ENCODE measurements at places on chromosomes 12 and 14.
A peak's percentile ranks its signal among the peaks of the same experiment; 100 is the strongest.

GRCh38 chr12:26022043-26022442 is 63.6 kb downstream of the RASSF8 start:
- no peak for DNase-seq

DNA sequence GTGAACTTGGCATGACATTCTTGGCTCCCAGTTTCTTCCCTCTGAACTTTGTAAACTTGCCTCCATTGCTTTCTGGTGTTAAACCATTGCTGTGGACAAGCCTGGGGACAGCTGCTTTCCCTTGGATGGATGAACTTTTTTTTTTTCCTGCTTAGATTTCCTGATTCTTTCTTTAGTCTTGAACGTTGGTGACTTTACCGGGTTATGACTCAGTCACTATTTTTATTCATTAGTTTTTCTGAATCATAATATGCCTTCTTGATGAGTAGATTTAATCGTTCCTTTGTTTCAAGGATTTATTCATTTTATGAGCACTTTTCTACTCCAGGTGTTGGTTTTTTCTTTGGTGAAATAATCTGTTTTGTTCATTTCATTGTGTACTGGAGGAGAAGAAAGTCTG is 155.0 kb upstream of the RTL1 start:
- DNase-seq: no peak

- DNase-seq: no peak
Measured at GRCh38 chr14:94542111-94542810, 19.0 kb upstream of the SERPINA4 start.

DNA sequence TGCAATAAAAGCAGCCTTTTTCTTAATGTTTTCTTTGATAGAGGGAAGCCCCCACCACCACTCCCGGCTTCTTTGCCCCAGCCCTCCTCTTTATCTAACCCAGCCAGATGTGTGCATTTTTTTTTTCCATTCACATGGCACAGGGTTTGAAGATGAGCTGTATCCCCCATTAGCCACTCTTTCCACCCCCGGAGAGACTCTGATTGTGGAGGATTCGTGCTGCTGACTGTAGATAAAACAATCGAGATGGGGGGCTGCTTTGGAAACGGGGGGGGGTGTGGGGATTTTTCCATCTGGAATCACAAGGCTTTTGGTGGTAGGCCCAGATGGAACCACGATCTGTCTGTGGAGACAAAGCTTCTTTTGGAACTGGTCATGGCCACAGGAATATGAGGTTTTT is 46.2 kb upstream of the VASH1 start:
- DNase-seq: no peak

GRCh38 chr12:102169922-102170621 is 27.6 kb downstream of the PMCH start:
- no peak for DNase-seq

DNA sequence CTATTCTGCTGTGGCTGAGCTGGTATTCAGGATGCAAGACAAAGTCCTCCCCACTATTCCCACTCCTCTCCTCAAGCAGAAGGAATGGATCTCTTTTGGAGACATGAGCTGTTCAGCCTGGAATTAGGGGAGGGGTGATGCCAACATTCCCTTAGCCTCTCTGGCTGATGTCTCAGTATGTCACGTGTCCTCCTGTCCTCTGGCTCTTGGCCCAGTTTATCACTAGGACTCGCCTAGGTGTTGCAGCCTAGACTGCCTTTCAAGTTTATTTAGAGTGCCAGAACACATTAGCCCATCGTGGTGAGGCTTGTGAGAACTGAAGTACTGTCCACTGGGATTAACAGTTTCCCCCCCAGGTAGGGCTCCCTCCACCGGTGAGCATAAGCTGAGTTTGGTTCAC is 239.9 kb upstream of the MIS18BP1 start:
- no peak for DNase-seq

GRCh38 chr14:57981817-57982560 is 116.1 kb upstream of the SLC35F4 start:
- no peak for DNase-seq

DNA sequence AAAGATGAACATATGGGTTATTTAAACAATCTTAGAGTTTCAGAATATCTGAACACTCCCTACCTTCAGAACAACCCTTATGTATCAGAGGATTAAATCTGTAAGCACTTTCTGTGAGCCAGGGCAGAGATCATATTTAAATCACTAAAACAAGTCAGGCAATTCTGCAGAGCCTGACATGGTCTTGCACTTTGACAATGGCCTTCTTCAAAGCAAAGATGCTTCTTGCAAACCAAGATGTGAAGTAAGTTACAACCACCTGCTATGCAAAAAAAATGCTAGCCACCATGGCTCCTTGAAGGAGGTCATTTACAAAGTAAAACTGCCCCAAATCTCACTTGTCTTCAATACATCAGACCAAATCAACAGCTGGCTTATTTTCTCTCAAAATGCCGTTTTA is 3.2 kb downstream of the PPP1CC start:
- no peak for DNase-seq

- no peak for DNase-seq
Measured at GRCh38 chr14:71539650-71540285, 392.5 kb upstream of the RGS6 start.

- DNase-seq: no peak
Measured at GRCh38 chr12:1162081-1162760, 171.2 kb downstream of the ERC1 start.

- DNase-seq: no peak
Measured at GRCh38 chr14:43795600-43796228, 711.4 kb downstream of the FSCB start.

- peak; percentile 1 for DNase-seq
Measured at GRCh38 chr12:112900298-112901145, 6.2 kb upstream of the OAS1 start.

- DNase-seq: no peak
Measured at GRCh38 chr14:56805201-56805991, 4.9 kb downstream of the OTX2 start.

DNA sequence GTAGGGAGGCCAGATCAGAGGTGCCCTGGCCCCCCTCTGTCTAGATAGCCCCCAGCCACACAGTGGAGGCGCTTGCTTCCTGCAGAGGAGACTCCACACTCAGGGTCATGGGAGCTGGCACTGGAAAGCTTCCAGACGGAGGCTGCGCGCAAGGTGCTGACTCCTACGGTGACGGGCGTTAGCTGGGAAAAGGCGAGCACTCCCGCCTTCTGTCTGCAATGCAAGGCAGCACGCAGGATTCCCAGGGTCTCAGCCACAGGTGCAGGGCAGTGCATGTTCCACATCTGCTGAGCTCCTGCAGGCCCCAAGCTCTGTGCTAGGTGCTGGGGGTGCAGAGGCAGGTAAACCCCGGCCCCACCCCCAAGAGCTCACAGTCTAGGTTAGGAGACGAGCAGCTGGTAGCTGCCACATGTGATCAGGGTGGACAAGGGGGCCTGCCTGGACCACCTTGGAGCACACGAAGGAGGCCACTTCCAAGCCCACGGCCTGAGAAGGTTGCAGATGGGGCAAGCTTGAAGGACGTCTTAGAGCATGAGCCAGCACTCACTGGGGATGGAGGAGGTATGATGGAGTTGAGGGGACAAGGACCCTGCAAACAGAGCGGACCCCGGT is 310.9 kb upstream of the DIO3 start:
- DNase-seq: no peak

DNA sequence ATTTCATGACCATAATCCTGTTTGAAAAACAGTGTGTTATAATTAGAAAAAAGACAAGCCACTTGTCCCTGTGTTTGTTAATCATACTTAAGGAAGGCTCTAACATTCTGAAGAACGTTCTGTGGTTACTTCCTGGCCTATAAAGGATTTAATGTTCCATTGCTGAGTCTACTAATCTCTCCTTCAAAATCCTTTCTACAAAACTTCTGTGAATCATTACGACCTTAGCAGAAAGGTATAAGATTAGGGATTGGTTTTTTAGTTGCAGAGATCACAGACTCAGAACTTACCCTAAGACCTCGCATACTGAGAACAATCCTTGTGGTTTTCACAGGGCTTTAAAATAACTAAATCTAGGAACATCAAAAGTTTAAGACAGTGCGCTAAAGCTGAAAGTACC is 48.3 kb downstream of the TMCC3 start:
- no peak for DNase-seq

DNA sequence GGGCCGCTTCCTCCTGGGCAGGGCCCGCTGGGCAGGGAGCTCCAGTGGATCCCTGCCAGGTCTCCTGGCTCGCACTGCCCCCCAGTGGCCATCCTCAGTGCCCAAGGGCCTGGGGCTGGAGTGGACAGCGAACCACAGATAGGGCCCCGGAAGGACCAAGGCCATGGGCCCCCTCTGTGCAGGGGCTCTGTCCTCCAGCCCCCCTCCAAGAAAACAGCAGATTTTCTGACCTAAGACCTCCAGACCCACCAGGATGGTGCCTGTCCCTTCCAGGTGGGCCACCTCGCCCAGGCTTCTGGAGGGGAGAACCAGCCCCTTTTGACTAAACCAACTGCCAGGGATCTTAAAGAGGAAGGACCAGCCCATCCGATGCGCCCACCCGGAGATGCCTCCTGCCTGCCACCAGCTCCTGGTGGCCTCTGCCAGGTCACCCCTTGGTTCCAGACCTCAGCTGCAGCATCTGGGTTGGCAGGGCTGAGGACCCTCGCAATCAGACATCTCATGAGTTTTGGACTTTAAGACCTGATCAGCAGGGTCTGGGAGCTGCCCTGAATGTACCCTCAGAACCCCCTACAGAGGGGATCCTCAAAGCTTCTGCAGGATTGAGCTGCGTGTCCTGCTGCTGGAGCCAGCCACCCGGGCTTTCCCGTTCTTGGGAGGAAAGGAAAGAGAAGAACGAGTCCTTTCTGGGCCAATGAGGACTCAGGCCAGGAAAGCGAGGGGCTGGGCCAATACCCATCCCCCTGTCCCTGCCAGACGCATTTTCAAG is 325.8 kb upstream of the DIO3 start:
- DNase-seq: no peak

DNA sequence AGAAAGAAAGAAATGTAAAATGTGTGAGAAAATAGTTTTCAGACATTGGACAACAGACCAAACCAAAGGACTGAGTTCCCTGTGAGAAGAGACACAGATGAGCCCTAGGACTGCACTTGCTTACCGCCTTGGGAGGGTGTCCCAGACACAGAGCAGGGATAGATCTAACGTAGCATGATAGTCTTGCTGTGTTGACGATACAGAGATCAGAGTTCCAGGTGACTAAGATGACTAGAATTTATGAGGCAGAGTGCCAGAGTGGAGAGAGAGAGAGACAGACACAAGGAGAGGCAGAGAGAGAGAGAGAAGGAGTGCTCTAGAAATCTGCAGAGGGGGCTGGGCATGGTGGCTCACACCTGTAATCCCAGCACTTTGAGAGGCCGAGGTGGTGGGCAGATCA is 148.2 kb upstream of the LMNTD1 start:
- no peak for DNase-seq

DNA sequence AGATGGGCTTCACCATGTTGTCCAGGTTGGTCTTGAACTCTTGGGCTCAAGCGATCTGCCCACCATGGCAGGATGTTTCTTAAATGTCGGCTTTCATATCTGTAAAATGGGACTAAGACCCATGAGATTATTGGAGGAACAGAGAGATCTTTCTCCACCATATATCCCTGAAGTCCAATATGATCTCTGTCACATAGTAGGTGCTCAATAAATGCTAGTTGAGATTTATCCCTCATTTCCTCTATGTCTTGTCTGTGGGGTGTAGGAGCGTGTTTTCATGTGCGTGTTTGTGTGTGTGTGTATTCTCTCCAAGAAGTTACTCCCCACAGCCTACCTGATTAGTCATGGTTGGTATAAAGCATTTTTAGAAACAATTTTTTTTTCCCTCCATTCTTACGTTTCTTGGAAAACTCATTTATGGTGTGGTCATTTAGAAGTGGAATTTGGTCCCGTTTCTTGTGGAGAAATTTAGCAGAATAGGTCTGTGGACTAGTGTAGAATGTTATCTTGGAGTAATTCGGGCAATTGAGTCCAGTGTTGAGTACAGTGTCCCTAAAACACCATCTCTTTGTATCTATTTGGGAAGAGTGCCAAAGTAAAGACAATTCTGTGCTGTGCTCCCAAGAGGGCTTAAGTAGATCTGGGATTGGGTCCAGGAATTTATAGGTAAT is 4.3 kb downstream of the STRAP start:
- no peak for DNase-seq

- no peak for DNase-seq
Measured at GRCh38 chr12:15720295-15720694, 68.9 kb downstream of the EPS8 start.

DNA sequence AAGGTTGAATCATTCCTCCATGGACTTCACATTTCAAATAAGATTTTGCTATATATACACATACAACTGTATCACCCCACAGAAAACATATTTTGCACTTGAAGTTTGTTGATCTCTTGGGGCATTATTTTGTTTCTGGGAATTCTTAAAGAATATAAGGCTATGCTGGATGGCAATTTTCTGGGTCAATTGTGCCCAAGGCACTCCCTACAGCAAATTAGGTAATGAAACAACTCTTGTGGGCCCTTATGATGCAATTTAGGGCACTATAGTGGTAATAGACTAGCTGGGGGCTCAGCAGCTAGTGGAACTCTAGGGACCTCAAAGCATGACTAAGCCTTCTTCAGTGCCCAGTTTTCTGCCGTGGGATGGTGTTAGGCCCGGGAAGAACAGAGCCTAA is 444.4 kb downstream of the NRXN3 start:
- DNase-seq: no peak

DNA sequence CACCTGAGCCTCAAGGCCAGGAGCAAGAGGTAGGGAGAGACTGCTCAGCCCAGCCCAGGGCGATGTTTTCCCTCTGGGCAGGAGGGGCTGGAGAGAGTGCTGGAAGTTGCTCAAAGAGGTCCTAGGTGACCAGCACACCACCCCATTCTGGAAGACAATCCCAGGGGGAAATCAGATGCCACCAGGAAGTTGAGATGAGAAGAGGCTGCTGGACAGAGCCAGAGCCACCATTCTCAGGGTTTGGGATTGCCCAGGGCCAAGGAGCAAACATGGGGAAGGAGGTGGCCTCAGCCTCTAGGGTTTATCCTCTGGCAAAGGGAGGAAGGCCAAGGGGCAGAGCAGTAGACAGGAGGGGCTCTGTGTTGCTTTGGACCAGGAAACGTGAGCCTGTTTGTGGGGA is 11.6 kb downstream of the CCDC85C start:
- DNase-seq: no peak

GRCh38 chr14:73717266-73717665 is 3.1 kb upstream of the PNMA1 start:
- no peak for DNase-seq

DNA sequence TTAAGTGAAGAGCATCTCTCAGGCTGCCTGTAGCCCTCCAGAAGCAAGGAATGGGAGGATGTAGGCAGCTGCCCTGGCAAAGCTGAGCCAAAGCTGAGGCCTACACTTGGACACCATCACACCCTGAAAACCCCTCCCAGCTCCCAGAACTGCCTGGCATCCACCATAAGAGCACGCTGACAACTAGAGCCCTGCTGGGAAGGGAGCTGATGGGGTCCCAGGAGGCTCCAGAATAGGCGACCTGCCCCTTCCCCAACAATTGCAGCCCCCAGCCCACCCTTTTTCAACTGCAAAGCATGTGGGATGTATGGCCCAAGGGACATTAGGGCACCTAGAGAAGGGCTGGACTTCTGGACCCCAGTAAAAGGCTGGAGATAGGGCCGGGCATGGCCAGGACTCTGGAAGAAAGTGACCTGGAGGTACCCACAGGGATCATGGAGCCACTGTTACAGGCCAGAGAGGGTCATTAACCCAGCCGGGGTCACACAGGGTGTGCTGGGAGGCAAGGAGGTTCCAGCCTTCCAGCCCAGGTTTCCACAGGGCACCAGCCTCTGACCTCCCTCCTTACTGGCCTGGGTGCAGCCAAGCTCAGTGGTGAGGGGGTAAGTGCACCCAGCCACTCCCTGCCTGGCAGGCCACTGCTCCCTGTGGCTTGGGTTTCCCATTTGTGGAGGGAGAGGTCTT is 27.8 kb downstream of the FAM222A start:
- no peak for DNase-seq

GRCh38 chr12:108633534-108634248 is at the start of gene SELPLG:
Gene SELPLG (minus strand): TSS chr12:108633894. CDS start chr12:108624307, 9,587 bp downstream.
- peak; percentile 56 for DNase-seq
